Fibroblast of skin of right biceps (primary cell): ENCODE measurements at places on chromosomes 11 and 22.

GRCh38 chr11:12404436-12404835, 27.1 kb downstream of the PARVA start:
- no peak for DNase-seq

DNA sequence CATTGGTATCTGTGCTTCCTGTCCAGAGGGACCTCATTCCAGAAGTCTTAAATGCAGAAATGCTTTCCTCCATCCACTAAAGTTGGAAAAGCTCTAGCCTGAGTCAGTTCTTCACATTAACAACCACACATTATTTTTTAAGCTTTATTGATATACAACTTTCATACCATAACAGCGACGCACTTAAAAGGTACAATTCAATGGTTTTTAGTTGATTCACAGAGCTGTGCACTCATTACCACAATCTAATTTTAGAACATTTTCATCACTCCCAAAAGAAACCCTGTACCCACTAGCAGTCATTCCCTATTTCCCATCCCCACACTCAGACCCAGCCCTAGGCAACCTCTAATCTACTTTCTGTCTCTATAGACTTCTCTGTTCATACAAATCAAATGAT, 27.6 kb downstream of the GALNT18 start:
- DNase-seq: peak; percentile 14

DNA sequence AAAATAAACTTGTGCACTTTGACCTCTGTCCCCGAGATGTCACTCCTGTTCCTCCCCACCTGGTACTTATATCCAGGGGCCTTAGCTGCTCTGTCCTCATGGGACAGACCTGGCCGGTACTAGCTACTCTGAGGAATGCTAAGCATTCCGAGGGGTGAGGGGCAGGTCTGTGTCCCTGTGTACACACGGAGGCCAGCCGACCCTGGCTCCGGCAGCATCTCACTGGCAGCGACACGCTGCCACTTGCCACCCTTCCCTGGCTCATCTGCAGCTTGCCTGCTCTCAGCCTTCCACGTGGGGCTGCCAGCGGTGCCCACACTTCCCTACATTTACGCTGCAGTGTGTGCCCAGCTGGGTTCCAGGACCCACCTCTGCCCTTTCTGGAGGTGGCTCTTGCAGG, 21.6 kb upstream of the TEF start:
- DNase-seq: no peak

GRCh38 chr11:65503949-65504673, 5.3 kb downstream of the MALAT1 start:
- DNase-seq: peak; percentile 66

DNA sequence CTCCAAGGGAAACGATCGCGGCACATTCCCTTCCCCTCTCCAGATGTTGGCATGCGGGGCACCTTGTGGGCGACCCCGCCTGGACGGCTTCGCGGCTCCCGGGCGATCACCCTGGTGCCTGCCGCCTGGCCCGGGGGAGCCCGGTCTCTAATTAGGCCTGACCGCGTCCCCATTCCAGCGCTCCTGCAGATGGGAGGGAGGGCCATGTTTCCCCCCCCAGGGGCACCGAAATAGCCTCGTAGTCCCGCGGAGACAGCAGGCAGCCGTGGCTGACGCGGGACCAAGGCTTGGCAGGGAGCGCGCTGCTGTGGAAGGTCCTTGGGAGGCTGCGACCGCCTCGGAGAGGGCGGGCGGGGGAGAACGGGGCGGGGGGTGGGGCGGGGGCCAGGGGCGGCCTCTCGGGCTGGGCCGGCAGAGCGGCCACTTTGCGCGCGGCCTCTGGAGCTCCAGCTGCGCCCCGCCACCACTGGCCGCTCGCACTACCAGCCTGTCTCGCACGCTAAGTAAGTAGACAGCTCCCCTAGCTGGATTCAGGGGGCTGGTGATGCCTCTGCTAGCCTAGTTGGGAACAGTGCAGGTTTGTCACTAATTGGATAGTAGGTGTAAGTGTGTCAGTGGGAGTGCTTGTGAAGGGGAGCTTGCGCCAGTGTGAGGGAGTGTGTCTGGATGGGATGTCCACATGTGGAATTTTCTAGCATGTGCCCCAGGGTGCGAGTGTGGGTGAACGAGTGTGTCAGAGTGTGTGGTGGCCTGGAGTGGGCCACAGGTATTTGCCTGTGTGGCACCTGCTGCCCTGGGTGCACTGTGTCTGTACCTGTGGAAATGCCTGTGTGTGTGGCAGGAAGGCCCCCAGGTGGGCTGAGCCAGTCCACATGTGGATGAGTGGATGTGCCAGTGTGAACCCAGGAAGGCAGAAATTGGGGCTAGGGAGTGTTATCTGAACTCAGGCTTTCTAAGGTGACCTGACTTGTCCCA, at the start of gene INSC:
INSC (plus strand) TSS at position 423 of the 975 bp plus-strand sequence. CDS start 34,252 bp downstream, outside the sequence.
- DNase-seq: no peak

- DNase-seq: no peak
Measured at GRCh38 chr11:6631361-6631890, 12.2 kb upstream of the TPP1 start.

- DNase-seq: no peak
Measured at GRCh38 chr11:73988227-73988626, 5.6 kb upstream of the UCP2 start.

- DNase-seq: peak; percentile 16
Measured at GRCh38 chr11:23111527-23111926, 251.3 kb upstream of the CCDC179 start.

DNA sequence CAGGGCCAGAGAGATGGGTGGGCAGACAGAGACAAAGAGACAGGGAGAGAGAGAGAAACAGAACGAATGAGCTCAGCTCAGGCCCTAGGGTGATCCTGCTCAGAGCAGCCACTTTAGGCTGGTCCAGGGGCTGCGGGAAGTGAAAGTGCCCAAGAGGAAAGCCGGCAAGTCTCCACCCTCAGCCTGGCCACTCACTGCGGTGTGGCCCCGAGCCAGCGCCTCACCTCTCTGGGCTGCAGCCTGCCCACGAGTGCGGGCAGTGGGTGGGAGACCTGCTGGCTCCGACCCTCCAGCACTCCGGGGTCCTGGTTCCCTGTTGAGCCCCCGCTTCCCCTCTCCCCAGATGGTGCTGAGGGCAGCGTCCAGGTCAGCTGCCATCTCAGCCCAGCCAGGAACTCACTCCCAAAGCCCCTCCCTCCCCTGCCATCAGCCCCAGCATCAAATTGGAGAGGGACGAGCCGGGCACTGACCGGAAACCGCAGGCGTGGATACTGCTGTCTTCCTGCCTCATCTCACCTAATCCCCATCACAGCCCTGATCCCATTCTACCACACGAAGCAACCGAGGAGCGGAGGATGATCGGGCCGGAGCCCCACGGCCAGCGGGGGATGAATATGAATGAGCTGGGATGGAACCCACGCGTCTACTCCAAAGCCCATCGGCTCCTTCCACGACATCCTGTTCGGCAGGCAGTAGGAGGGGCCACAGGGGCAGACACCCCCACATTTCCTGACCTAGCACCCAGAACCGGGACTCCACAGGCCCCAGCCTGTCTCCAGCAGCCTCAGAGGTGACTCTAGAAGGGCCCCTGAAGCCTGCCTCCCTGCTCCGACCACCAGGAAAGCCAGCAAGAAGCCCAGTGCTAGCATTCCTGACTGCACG, 16.9 kb downstream of the ELFN2 start:
- no peak for DNase-seq

GRCh38 chr22:36871669-36872081, 10.9 kb downstream of the NCF4 start:
- no peak for DNase-seq

DNA sequence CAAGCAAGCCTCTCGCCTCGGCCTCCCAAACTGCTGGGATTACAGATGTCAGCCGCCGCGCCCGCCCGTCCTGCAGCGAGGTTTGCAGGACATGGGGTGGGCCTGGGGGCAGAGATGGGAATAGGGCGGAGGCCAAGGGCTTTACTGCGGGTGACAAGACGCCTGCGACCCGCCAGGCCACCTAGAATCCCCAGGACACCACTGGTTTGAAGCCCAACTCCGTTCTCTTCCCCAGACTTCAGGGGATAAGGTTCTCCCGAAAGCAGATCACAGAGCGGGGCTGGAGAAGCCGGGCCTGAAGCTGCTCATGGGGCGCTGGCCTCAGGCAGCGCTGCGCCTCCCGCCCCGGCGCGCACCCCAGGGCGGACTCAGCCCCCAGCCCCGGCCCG, 354 bp downstream of the POLR2L start:
- DNase-seq: no peak

DNA sequence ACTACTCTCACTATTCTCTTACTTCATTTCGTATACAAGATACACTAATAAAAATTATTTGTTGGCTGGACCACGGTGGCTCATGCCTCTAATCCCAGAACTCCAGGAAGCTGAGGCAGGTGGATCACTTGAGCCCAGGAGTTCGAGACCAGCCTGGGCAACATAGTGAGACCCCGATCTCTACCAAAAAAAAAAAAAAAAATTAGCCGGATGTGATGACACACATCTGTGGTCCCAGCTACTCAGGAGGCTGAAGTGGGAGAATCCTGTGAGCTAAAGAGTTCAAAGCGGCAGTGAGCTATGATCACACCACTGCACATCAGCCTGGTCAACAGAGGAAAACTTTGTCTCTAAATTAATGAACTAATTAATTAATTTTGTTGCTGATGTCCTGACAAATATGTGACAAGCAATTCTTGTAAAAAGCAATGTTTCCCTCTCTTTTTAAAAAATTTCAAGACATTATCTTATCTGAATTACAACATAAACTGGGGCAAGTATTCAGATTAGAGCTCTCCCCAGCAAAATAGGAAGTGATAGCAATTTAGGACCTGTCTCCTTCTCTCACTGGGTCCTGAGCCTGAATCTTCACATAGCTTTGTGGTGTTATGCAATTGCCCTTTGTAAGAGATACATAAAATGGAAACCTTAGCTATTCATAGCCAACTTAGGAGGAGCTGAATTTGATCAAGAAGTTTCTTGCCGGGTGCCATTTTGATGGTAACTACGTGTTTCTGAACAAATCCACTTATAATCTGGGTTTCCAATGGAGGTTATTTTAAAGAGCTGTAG, 17.6 kb upstream of the TMA7B start:
- DNase-seq: no peak

- DNase-seq: no peak
Measured at GRCh38 chr11:78063440-78064181, at the start of gene THRSP. Gene THRSP, plus strand, starts transcription at chr11:78063861. Its CDS starts 21 bp downstream, at chr11:78063882.

- peak; percentile 9 for DNase-seq
Measured at GRCh38 chr11:105224482-105225253, 85.1 kb upstream of the CARD18 start.

- DNase-seq: no peak
Measured at GRCh38 chr11:26942356-26942755, 51.6 kb upstream of the FIBIN start.

DNA sequence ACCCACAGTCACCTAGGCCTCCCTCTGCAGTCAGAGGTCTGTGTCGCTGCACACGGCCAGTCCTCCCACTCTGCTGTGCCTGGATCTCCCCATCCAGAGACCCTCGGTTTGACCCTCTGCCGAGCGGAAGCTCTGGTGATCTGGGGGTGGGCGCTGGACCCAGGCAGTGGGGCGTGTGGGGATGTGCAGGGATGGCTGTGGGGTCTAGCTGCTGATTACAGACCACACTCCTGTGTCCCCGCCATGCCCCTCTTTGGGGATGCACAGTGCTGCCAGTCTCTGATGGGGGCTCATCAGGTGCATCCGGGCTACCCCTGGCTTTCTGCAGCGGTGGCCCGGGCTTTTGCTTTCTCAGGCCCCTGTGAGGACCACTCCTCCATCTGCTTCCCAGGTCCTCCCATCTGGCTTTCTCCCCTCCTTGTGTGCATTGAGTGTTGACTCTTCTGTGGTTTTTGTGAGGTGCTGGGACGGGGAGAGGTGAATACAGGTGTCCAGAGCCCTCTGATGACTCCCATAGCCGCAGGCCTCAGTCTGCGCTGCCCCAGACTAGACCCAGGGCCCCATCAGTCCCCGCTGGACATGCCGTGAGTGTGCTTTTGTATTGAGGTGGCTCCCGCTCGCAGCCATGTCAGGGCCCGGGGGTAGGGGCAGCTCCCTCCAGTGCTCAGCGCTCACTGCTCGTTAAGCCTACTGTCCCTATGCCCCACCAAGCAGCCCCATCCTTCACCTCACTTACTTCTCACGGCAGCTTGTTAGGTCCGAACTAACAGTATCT, 251.6 kb downstream of the TBC1D22A start:
- no peak for DNase-seq

DNA sequence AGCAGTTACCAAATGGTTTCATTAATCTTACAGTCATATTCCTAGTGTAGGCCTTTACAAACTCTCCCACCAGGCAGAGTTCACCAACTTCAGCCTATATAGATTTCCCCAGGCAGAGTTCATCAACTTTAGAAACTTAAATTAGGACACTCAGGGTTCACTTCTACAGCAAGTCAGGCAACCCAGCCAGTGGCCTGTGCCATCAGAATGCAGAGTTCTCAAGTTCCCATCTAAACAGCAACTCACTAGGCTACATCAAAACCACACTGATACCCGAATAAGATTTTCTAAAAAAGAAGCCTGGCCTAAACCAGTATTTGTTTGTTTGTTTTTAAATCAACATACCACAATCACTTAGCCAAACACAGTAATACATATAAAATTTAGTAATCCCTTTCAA, 33.7 kb downstream of the PICALM start:
- DNase-seq: no peak

GRCh38 chr11:21323617-21324016, 654.2 kb downstream of the NELL1 start:
- no peak for DNase-seq

GRCh38 chr11:10659339-10660216, 34.0 kb downstream of the IRAG1 start:
- peak; percentile 94 for DNase-seq

- DNase-seq: peak; percentile 51
Measured at GRCh38 chr11:20050551-20051333, 109.5 kb downstream of the DBX1 start.

DNA sequence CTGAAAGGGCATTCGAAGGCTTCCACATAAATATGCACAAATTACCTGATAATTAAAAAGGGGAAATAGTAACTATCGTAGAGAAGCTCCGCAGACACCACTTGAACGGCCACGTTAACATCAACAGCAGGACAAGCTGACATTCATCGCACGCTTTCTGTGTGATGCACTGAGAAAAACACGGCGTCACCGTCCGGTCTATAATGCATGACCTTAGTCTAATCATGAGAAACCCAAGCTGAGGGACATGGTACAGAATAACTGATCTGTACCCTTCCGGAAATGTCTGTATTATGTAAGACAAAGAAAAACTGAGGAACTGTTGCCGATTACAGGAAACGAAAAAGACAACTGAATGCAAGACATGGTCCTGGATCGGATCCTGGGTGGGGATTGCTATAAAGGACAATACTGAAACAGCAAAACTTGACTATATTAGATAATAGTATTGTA, 678 bp upstream of the RANGAP1 start:
- DNase-seq: peak; percentile 38

DNA sequence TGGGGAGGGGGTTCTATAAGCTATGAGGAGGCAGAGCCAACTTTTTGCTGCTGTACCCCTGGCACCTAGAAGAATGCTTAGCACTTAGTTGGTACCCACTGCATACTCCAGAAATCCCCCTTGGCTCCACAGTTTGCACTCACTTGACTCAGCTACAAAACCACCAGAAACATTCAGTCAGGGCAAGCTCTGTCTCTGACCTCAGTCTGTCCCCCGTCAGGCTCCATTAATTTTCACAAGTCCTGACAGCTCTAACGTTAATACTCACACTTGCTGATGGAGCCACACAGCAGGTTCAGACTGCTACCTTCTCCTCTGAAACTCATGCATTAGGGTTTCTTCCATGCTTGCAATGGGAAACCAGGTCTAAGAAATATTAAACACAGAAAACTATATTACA, 81.7 kb downstream of the MPPED2 start:
- DNase-seq: no peak

GRCh38 chr11:79193663-79194310, 247.0 kb downstream of the TENM4 start:
- no peak for DNase-seq
